ENCODE measurements at places on chromosomes 1 and 21.
A peak's percentile ranks its signal among the peaks of the same experiment; 100 is the strongest.

GRCh38 chr1:246709196-246709595 is 15.0 kb upstream of the SCCPDH start:
- no peak for DNase-seq

DNA sequence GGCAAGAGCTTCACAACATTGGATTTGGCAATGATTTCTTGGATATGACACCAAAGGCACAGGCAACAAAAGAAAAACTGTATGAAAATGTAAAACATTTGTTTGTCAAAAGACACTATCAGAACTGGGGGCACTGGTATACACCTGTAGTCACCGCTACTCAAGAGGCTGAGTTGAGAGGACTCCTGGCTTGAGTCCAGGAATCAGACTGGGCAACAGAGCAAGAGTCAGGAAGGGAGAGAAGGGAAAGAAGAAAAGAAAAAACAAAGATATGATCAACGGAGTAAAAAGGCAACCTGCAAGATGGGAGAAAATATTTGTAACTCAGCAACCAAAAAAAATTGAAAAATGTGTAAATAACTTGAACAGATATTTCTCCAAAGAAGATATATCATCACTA is 6.0 kb upstream of the TUT4 start:
- no peak for DNase-seq

GRCh38 chr1:222454186-222454585 is 93.7 kb downstream of the HHIPL2 start:
- DNase-seq = no peak

GRCh38 chr21:14687268-14687625 is 141.1 kb upstream of the SAMSN1 start:
- DNase-seq = peak; percentile 71

DNA sequence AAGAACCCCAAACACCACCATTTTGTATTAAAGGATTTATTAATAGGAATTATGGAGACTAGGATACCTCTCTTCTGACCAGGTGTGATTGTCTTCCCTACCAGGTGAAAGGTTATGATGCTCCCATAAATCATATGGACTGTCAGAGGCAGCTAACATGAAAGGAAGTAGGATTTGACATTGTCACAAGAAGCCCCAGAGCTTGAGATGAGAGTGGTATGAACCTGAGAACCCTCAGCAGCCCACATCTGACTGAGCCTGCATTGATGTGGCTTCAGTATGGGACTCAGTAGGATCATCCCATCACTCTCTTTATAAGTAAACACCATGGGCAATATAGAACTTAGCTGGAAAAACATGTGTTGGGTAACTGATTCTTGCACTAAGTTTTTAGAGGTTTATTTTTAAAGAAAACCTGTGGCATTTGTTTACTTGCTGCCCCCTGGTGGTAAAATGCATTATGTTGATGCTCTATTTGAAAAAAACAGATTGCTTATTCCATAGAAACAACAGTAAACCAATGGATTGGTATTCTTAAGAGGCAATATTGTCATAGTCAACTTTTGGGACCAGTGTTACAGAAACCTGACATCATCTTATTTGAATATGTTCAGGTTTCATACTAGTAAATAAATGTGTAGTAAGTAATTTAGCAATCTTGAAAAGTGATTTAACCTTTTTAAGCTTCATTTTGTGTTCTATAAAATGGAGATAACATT is 16.6 kb upstream of the CACYBP start:
- DNase-seq = no peak

DNA sequence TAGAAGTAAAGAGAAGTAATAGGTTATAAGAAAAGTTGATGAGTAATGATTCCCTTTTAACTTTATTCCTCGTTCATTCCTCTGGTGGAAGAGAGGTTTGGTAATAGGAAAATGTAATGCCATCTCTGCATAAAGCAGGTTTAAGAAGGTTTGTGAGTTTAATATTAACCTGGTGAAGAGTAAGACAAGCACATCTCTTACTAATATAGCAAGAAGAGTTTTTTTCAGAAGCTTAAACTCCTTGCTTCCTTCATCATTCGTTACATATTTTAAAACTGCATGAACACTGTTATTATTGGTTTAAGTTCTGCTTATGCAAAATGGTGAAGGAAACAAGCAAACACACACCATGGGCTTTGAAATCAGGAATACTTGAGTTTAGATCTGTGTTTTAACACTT is 9.2 kb upstream of the PLA2G4A start:
- DNase-seq = no peak

DNA sequence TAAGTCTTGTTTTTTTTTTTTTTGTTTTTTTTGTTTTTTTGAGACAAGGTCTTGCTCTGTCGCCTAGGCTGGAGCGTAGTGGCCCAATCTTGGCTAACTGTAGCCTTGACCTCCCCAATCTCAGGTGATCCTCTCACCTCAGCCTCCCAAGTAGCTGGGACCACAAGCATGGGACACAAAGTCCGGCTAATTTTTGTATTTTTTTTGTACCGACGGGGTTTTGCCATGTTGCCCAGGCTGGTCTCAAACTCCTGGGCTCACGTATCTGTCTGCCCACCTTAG is 6.1 kb downstream of the LCK start:
- DNase-seq = no peak

DNA sequence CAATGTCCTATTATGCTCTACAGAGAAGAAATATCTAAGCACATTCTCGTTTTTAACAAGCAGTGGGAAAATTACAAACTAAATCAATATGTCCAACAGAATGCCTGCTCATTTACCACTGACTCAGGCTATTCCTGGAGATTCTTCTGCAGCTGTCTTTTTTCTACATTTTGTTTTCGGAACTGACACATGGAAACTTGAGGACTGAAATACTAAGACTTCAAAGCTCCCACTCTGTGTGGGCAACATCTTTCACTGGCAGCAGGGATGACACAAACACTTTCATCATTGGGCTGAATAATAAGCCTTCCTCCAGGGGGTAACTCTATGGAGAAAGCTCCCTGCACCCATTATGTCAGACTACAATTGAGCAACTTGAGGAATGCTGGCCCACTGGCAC is 175.5 kb upstream of the NCAM2 start:
- DNase-seq = no peak

DNA sequence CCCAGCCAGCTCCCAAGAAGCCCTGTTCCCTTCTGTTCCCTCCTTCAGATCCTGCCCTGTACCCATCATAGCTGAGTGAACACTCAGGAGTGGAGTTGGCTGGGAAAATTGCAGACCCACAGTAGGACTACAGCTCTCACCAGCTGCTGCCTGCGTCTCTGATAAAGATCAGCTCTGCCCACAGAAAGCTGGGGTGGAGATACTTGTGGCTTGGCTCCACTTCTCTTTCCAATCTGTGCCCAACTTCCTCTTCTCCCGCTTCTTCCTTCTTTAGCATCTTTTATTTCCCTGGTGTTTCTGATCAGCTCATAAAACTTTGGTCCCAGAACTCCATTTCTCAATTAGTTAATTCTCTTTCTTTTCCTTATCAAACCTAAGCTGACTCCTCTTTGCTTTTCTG is 5.5 kb upstream of the CD1A start:
- DNase-seq = no peak

DNA sequence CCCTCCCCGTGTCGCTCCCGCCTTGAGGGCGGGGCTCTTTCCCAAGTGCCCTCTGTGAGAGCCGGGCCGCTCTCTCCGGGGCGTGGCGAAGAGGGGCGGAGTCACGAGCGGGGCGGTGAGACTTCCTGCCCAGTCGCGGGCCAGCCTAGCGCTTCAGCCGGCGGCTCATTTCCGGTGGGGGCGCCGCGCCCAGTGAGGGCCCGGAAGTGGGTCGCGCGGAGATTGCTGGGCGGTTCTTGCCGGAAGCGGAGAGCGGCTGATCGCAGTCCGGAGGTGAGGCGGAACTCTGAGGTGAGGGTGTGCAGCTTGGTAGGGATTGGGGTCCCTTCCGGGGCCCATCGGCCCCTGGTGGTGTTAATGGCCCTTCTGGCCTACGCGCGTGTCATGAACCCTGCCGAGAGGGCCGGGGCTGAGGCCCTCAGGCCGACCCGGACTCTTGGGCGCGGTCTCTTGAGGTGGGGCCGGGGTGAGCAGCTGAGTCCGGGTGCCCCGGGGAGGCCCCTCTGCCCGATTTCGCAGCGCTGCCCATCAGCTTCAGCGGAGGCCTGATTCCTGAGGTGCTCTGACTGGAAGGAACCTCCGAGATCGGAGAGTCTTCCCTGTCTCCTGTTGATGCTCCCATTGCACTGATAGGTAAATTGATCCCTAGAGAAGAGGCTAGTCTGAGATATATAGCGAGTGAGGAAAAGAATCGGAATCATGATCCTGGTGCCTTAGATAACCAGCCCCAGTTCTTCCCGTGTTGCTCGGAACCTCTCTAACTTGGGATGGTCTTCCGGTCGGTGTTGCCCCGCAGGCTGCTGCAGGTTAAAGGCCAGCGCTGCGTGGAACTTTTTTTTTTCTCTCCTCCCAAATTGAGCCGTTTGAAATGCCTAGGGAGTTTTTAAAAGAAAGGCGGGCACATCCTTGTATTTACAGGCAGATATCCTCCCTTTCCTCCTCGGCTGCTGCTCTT is at the start of gene CAP1:
TSS of gene CAP1 (plus strand) at position 219 of the 955 bp plus-strand sequence. CDS start 18,618 bp downstream, outside the sequence.
- peak; percentile 93 for DNase-seq

DNA sequence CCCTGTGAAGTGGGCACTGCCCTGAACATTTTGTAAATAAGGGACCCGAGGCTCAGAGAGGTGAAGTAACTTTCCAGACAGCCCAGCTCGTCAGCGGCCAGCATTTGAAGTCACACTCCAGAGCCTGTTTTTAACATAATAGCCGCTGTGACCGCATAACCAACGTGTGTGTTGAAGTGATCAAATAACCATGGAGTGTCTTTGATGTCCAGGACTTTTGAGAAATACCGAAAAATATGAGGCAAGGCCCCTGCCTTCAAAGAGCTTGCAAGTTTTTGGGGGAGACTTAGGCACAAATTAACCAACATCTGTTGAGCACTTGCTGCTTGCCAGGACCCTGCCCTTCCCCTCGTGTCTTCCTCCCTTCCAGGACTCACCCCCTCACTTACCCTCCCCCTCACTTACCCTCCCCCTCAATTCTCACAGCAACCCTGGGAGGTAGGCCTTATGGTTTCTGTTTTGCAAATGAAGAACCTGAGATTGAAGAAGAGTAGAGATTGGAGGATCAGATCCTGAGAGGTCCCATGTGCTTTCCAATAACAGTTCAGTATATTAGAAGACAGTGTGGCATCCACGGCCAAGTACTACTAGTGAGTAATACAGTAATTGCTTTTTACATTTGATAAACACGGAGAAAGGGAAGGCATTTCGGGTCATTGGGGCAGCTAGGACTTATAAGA is 1.3 kb upstream of the SLC16A1 start:
- DNase-seq = peak; percentile 80

GRCh38 chr1:211611818-211612217 is 32.9 kb upstream of the SLC30A1 start:
- no peak for DNase-seq

DNA sequence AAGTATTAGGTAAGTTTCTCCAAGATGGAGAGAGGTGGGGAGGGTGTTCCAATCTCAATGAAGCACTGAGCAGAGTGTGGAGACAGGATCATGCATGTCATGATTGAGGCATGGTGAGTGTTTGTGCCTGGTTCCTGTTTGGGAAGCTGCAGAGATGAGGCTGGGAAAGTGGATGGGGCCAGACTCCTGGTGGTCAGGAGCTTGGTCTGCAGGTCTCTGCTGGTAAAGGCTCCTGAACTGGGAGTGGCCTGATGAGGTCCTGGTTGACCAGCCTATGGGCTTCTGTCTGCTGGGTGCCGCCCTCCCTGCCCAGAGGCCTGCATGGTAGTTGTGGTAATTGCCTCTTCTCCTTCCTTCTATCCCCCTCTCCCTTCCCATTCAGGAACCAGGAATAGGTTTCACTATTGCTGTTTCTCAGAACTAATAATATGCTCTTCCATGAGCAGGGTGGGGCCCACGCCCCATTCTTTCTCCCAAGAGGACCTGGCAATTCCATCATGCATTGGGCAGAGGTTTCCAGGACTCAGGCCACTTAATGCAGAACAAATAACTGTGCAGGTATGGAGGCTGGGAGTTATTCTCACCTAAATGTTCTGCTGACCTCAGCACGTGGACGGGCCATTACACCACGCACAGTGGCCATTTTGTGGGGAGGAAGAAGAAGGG is 24.5 kb downstream of the PROK1 start:
- DNase-seq = no peak

DNA sequence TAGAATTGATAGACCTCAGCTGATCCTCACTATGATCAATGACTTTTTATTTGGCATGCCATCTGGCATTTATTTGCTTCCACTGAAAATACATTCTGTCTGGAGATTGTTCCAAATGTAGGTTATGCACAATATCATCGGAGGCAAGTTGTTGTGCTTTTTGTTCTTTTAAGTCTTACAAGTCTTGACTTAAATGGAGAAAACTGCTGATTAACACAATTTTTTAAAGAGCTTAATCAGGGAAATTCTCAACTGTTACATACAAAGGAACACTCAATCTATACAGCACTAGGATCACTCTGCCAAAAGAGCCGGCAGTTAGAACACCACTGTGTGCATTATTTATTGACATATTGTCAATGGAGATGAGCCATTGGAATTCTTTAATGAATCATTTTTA is 19.2 kb downstream of the CYYR1 start:
- DNase-seq = no peak

GRCh38 chr1:8133190-8133589 is 107.1 kb upstream of the ERRFI1 start:
- no peak for DNase-seq

DNA sequence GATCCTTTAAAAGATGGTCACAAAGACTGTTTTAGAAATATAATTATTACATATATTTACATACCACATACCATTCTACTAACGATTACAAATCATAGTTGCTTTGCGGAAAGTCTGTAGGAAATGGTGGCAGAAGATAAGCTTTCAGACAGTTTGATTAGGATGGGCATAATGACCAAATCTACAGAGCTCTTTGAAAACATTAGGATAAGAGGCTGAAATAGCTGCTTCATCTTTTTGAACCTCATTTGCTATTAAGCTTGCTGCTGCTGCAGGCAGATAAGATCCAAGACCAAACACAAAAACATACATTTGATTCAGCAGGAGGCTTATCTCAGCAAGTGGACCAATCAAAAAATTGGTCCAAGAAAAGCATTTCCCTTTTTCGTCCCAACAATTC is 47.1 kb downstream of the DDAH1 start:
- no peak for DNase-seq

DNA sequence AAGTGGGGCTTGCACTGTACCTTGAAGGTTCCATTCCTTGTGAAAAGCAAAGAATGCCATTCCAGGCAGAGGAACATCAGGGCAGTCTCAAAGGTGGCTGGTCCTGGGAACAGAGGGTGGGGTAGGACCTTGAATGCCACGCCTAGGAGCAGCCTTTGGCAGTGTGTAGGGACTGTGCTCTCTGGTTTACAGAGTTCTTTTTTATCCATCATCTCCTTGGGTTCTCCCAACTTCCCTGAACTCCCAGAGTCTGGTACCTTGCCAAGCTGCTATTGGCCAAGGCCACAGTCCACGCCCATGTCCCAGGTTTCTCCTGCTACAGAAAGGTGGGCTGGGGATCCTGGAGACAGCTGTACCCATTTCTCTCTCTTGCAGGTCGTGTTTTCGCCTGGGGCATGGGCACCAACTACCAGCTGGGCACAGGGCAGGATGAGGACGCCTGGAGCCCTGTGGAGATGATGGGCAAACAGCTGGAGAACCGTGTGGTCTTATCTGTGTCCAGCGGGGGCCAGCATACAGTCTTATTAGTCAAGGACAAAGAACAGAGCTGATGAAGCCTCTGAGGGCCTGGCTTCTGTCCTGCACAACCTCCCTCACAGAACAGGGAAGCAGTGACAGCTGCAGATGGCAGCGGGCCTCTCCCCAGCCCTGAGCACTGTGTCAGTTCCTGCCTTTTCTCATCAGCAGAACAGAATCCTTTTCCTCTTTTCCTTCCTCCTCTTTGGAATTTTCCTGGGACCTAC is 15.3 kb upstream of the TRNAU1AP start:
- no peak for DNase-seq

- peak; percentile 55 for DNase-seq
These were observed at the start of gene GPN2 for GRCh38 chr1:26889551-26890466. GPN2 (minus strand) TSS chr1:26890283; CDS start chr1:26890096, 187 bp downstream.

Data from GM12864 (cell line).